ENCODE measurements at places on chromosomes 6 and 20.

GRCh38 chr20:40506537-40506939 lies 182.5 kb downstream of the MAFB start:
- DNase-seq = no peak

DNA sequence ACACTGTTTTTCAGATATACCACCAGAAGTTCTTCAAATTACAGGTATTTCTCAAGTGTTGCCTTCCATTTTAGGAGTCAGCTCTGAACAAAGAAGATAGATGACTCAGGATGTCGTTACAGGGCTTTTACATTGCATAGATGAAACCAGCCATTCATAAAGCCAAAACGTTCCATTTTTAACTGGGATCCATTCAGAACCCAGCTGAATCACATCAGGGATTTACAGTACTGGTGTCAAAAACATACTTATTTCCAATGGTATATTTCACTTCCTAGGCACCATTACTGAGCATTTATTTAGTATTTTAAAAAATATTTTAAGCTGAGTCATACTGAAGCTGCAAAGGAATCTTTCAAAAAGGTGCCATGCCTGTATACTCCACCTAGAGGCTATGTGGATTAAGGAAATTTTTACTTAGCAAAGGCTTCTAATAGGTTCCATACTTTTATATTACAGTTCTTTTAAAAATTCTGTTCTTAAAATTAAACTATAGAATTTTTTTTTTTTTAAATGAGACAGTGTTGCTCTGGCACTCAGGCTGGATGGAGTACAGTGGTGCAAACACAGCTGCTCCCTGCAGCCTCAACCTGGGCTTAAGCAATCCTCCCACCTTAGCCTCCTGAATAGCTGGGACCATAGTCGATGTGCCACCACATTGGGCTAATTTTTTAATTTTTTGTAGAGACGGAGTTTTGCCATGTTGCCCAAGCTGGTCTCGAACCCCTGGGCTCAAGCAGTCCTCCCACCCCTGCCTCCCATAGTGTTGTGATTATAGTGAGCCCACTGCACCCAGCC lies 2.6 kb downstream of the ASF1A start:
- no peak for DNase-seq

- no peak for DNase-seq
These were observed 203.2 kb downstream of the ISM1 start for GRCh38 chr20:13424174-13424833.

- no peak for DNase-seq
These were observed 316.6 kb downstream of the THBS2 start for GRCh38 chr6:168937054-168937453.

GRCh38 chr6:90175627-90176538 lies 120.8 kb downstream of the BACH2 start:
- DNase-seq = peak; percentile 48

GRCh38 chr20:42754706-42755105 lies 435.0 kb downstream of the PTPRT start:
- no peak for DNase-seq

GRCh38 chr20:57448764-57449354 lies 57.7 kb downstream of the RBM38 start:
- DNase-seq = no peak

DNA sequence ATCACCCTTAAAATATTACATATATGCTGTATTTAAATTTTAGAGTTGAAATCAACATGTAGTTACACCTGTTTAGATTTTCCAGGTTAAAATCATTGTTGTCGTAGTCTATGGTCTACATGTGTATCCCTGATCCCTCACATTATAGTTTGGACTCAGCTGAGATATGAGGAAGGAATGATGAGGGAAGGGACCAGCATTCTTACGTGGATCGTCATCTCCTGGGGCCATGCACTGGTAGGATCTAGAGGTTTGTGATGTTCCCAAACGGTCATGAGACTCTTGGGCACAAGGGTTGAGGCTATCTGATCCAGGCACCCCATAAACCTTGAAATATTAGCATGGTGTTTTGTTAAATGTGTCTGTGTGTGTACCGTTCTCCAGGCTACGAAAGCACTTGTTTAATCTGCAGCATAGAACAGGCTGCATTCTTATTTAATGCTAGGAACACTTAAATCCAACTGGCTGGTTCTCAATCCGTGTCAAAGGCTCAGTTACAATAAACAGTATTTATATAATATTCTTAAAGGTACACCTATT lies 55.4 kb downstream of the IPCEF1 start:
- DNase-seq = no peak

DNA sequence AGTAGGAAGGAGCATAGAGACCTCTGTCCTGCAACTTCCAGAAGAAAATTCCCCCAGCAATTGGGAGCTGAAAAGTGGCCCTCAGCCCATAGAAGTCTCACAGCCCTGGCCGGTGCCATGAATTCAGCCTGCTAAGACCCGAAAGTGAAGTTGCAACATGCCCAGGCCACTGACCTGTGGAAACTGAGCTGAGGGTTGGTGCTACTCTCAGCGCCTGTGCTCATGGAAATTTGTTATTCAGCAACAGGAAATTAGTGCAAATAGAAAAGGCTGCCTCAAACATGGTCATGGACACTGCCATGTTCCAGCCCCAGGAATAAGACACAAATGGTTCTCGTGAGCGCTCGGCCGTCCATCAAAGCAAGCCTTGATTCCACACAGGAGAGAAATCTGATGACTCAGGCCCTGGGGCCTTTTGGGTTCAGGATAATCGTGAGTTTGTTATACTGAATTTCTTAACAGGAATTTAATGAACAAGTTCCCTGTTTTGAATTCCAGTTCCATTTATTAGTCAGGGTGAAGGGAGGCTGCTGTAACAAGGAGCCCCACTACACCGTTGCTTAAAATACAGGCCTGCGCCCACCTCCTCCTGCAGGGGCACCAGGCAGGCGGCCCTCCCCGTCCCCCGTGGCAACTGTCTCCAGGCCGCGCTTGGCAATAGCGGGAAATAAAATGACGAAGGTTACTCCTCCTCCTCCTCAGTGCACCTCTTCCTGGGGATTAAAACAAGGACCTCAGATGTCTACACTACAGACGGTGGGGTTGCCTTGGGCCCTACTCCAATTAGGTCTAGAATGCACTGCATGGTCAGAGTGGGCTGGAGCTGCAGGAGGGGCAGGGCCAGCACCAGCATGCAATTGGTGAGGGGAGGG lies 152.9 kb downstream of the ERMARD start:
- no peak for DNase-seq

DNA sequence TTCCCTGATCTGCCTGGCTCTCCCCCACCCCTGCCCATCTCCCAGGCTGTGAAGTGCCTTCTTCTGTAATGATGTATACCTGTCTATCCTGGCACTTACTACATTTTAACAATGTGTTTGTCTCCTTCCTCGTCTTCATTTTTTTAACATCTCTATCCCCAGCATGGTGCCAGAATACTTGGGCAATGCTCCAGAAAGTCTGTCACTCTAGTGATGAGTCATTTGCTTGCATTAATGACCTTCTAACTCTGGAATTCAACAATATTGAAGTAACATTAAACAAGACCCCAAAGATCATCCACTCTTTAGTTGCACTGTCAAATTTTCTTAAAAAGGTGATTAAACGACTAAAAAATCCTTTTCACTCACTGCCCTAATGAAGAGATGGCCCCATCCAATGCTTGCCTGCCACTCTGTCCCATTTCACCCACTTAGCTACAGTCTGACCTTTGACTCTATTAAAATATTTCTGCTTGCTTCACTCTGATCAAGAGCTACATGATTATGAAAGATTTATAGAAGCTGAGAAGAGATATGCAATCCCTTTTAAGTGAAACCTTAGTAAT lies 7.7 kb upstream of the KLHL31 start:
- no peak for DNase-seq

DNA sequence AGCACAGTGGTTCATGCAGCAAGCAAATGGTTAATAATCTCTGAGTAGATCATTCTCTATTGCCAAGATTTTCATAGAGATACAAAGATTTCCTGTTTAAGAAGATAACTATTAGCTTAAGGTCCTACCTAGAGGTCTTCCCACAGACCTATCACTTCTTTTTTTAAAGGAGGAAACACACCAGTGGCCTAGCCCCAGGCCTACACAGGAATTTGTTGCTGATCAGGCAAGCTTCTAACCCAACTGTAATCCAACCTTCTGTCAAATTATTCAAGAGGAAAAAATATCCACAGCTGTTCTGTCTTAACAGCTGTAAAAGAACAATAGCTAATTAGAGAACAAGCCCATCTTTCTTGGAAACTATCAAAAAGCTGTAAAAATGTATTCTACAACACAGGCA lies 332.8 kb downstream of the BTBD9 start:
- DNase-seq = no peak

- DNase-seq = no peak
These were observed 30.9 kb downstream of the RNF146 start for GRCh38 chr6:127297502-127298070.

DNA sequence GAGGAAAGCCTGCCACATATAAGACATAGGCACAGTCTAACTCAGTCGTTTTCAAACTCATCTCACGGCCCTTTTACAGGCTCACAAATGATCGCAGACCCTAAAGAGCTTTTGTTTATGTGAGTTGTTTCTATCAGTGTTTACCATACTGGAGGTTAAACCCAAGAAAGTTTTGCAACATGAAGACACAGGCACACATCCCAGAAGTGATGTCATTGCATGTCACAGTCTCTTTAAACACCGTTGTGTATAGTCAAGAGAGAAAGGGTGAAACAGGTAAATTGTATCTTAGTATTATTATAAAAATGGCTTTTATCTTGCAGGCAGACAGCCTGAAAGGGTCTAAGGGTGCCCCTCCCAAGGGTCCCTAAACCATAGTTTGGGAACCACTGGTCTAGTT lies 96.7 kb downstream of the BACH2 start:
- DNase-seq = no peak

- no peak for DNase-seq
These were observed 46.4 kb downstream of the SLC9A8 start for GRCh38 chr20:49859011-49859410.

DNA sequence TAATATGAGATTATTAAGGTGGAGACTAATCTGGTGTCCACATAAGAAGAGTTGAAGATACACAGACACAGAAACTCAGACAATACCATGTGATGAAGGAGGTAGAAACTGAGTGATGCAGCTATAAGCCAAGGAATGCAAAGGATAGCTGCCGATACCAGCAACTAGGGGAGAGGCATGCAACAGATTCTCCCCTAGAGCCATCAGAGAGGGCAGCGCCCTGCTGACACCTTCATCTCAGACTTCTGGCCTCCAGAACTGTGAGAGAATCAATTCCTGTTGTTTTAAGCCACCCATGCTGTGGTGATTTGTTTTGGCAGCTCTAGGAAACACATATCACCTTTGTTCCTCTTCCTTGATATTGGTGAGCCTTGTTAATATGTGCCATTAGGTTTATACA lies 41.5 kb downstream of the STXBP5 start:
- DNase-seq = no peak

- no peak for DNase-seq
These were observed 37.5 kb downstream of the PTK7 start for GRCh38 chr6:43113431-43114260.

DNA sequence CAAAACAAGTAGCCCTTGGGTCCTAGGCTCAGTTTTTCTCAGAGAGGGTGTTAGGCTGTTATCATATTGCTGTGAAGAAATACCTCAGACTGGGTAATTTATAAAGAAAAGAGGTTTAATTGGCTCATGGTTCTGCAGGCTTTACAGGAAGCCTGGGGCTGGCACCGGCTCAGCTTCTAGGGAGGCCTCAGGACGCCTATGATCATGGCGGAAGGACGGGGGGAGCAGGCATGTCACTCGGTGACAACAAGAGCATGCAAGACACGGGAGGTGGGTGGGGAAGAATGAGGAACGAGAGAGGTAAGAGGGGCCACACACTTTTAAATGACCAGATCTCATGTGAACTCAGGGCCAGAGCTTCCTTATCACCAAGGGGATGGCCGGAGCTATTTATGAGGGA lies 26.9 kb downstream of the CDH26 start:
- DNase-seq = no peak

DNA sequence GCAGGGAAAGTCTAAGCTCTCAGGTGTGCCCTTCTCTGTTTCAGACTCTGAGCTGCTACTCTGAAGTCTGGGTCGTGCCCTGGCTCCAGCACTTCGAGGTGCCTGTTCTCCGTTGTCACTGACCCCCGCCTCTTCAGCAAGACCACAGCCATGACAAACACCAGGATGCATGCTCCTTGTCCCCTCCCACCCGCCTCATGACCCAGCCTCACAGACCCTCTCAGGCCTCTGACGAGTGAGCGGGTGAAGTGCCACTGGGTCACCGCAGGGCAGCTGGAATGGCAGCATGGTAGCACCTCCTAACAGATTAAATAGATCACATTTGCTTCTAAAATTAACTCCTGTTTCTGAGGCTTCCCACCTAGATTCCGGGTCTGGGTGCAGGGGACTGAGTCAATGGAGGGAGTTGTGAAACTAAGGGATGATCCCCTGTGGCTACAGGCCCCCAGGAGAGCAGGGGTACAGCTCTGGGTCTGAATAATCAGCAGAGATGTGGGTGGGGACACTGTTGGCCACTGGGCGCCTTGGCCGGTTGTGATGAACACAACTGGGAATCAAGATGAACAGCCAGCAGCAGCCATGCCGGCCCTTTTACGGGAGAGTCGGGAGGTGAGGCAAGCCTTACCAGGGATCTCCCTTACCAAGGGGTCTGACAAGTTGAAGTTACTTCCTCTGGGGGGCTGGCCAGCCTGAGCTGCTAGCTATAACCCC lies 10.7 kb downstream of the CST7 start:
- no peak for DNase-seq

DNA sequence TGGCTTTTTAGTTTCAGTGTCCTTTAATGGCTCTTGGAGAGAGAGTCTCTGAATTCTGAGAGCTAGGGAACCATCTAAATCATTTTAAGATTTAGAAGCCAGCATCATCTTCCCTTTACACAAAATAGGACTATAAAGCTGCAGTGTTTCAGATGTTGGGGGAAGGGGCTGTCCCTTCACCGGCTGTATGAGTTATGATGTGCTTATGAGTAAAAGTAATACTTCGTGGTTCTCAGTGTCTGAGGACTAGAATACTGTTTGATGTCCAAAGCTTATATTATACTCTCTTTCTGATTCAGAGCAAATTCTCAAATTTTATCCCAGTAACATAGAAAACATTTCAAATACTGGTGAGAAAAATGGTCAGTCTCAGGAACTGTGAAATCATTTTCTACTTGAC lies 63.5 kb upstream of the FAM8A1 start:
- no peak for DNase-seq

DNA sequence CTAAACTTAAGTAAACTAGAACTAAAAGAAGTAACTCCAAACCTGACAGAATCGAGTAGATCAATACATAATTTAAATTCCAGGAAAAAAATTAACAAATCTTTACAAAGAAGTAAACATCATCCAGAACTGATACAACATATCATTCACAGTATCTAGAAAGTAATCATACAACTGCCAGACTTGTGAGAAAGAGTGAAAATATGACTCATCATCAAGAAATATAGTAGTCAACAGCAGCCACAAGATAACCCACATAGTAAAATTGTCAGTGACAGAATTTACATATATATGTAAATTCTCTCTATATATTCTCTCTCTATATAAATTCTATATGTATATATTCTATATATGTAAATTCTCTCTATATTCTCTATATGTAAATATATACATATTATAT lies 242.8 kb upstream of the RGS17 start:
- no peak for DNase-seq
